ENCODE measurements at places on chromosomes 12 and 14.
A peak's percentile ranks its signal among the peaks of the same experiment; 100 is the strongest.

- no peak for DNase-seq
Observed at GRCh38 chr14:33250963-33251362, 312.3 kb downstream of the NPAS3 start.

DNA sequence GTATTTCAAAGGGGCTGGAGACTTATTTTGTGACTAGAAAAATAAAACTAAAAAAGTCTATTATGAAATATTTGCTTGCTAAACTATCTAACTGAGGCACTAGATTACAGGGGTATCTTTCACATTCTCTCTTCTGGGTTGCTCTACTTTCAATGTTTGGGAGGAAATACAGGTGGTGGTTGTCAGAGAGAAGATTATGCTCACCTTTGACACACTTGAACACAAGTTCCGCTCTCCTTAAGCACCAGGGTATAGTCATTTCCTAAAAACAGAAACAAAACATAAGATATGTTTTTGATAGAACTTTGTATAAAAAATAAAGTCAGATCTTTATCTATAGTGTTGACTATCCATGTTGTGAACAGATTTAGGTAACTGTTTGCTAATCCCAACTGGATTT is 45.4 kb upstream of the FGF6 start:
- DNase-seq, result no peak

GRCh38 chr12:14260011-14260993 is 105.2 kb upstream of the ATF7IP start:
- no peak for DNase-seq

- DNase-seq, result no peak
Observed at GRCh38 chr14:92122351-92122677, 545 bp downstream of the CPSF2 start.

- peak; percentile 40 for DNase-seq
Observed at GRCh38 chr12:49705479-49706134, 1.6 kb downstream of the FMNL3 start.

DNA sequence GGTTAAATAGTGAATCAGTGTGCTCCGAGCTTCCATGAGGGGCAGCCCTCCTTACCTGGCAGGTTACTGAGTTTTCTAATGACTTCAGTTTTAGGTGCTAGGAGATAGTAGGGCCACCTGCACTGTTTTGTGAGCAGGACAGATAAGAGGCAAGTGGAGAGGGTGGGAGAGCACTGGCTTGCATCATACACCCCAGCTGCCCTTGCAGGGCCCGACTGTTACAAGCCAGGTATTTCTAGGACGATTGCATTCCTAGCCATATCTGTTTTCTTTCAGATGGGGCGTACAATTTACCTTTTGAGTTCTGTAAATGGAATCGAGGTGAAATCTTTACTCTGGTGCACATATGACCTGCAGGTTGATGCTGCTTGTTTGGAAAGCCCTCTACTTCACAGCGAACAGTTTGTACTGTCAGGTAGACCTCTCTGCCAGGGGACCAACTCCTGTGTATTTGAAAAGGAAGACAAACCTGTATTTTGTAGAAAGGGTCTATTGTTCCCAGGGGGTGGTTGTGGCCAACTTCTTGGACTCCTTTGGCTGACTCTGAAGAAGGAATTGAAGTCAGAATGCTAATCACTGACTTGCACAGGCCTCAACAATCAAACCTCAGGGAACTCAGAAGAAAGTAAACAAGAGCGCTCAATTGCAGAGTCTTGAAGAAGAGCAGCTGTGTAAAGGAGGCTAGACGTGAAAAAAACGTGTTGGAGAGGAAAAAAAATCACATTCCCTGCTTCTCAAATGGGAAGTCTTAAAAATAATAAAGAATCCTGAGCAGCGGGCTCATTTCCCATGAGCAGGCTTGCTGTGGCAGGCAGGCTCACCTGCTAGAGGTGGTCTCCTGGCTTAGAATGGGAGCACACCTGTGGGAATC is 57.3 kb downstream of the ETV6 start:
- DNase-seq, result no peak

GRCh38 chr14:23660290-23661226 is 24.4 kb downstream of the DHRS2 start:
- no peak for DNase-seq

DNA sequence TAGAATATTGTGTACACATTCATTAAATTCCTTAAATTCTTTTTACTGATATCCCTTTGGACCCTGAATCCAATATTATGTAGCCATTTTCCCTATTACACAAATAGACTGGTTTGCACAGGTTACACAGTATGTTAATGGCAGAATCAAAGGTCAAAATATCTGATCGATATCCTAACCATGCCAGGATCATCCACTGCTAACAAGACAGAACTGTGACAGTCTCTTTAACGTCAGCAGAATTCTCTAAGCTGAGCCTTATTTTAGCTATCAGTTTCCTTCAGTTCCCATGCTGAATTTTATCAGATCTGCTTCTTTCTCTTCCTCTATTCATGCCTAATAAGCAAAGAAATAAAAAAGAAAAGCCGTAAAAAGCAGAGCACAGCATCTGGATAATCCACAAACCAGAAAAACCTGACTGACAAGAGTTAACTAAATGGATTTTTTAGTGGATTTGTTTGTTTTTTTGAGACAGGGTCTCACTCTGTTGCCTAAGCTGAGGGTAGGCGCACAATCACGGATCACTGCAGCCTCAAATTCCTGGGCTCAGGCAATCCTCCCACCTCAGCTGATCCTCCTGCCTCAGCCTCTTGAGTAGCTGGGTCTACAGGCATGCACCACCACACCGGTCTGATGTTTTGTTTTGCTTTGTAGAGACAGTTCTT is 130.4 kb downstream of the PAWR start:
- no peak for DNase-seq

- DNase-seq, result no peak
Observed at GRCh38 chr12:62320054-62320453, 59.9 kb downstream of the USP15 start.

GRCh38 chr14:38618514-38618913 is 362.6 kb upstream of the CLEC14A start:
- DNase-seq, result no peak

DNA sequence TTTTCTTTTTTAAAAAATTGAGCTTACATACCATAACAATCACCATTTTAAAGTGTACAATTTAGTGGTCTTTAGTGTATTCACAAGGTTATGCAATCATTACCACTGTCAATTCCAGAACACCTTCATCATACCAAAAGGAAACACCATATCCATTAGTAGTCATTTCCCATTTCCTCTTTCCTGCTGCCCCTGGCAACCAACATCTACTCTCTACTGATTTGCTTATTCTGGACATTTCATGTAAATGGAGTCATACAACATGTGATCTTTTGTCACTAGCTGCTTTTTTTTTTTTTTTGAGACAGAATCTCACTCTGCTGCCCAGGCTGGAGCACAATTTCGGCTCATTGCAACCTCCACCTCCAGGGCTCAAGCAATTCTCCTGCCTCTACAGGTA is 66.8 kb upstream of the CFL2 start:
- no peak for DNase-seq

DNA sequence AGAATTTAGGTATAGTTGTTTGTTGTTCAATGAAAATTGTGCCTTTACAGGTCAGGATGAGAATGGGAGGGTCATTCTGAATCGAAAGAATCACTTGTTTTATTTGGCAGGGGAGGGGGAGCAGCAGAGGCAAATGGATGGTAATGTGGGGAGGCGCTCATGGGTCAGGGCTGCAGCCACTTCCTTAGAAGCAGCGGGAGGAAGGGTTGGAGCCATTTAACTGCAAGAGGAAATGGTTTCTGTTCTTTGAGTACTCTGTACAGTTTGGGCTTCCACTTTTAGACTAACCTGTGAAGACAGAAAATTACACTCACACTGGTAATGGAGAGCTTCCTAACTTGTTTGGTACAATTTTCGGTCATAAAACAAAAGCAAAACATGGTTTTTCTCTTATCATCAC is 57.2 kb downstream of the PIWIL1 start:
- DNase-seq, result no peak

DNA sequence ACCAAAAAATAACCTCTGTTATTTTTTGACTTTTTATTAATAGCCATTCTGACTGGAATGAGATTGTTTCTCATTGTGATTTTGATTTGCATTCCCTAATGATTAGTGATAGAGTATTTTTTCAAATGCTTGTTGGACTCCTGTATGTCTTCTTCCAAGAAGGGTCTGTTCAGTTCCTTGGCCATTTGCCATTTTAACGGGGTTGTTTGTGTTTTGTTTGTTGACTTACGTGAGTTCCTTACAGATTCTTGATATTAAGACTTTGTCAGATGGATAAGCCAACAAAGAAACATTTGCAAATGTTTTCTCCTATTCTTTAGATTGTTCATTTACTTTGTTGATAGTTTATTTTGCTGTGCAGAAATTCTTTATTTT is 651.6 kb upstream of the LRFN5 start:
- DNase-seq, result no peak

Measured in D721Med (cell line).